D341Med (cell line): ENCODE measurements at places on chromosomes 4 and X.

- no peak for DNase-seq
Measured at GRCh38 chr4:140706276-140706625, 49.9 kb downstream of the TBC1D9 start.

DNA sequence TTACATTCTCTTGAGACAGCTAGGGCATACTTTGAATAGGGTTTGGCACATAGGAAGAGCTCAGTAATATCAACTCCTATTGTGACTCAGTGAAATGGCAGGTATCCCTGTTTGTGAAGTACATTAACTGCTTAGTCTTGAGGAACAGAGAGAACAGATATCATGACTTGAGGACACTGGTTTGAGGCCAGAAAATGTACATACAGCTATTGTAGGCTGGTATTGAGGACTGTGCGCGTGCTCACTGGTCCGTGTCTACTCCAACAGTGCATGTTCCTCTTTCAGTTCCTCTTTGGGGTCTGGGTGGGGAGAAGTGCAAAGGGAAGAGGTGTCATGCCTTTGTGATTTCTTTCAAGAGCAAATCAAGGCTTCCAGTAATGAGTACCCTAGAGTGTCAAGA lies 34.6 kb upstream of the TBC1D9 start:
- DNase-seq = no peak

DNA sequence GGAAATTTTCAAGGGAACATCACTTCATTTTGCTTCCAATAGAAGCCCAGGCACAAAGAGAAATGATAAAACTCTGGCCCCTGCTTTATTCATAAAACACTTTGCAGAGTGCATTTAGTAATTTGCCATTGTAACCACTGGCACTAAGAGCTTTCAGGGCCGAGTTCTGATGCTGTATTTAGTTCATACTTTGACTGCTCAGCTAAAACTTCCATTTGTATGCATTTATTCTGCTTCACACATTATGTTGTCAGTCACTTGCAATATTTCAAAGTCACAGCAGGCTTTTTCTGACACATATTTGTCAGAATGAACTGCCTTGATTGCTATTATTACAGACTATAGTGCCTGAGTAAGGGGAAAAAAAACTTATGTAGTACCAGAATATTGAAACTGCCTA lies 174.3 kb upstream of the ATOH1 start:
- DNase-seq = no peak

DNA sequence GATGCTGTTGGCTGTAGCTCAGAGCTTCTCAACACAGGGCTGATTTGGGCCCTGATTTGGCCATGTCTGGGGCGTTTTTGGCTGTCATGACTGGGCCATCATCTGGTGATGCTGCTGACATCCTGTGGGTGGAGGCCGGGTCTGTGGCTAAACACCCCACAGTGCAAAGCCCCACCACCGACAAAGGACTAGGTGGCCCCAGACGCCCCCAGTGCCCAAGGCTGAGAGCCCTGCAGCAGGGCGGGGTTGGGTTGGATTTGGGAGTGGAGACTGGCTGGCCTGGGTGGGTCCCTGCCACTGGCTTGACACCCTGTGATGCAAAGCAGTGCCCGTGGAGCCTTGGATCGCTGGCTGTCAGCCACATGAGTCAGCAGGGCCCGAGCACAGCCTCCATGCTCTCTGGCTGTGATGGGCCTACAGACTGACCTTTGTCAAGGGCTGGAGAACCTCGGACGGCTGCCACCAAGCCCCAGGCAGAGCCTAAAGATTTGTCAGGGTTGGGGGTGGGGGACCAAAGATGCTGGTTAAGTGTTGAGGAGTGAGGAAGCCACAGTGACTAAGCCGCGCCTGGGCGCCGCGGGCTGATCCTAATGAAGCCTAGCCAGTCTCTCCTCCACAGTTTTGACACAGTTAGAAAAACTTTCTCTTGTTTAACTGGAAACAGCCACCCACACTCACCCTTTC lies 28.3 kb downstream of the CYTL1 start:
- DNase-seq = no peak

DNA sequence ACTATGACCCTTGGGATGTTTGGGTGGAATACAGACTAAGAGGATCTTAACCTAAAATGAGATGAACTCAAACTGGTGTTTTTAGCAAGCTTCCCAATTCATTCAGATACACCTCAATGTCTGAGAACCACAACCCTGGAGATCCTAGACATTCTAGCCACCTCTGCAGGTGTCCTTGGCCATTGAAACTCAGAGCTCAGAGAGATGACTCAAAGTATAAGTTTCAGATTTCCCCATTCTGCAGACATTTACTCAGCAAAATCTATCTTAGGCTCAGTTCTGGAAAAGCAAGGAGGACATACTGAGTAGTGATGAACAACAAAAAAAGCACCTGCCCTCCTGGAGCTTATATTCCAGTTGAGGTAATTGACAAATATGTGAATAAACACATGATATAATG lies 47.8 kb downstream of the COMMD8 start:
- DNase-seq = no peak

DNA sequence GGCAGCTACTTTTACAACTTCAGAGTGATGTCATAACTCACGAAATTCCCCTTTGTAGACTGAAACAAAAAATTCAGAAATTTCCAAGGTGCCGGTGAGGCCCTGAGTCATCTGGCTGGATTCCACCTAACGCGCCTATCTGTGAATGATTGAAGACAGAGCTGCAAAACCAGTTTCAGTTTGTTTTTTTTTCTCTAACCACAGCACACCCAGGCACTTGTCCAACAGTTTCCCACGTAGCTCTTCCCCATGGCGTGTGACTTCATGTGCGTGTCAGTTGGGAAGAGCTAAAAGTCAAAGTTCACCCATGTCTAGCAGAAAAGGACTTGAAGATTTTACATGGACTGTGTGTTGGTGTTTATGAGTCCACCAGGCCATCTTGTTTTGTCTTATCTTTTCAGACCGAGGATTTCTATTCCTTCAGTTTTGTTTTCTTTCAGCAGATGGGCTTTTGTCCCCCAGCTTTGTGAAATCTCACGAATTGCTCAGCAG lies 16.4 kb downstream of the TCEANC start:
- DNase-seq = no peak

DNA sequence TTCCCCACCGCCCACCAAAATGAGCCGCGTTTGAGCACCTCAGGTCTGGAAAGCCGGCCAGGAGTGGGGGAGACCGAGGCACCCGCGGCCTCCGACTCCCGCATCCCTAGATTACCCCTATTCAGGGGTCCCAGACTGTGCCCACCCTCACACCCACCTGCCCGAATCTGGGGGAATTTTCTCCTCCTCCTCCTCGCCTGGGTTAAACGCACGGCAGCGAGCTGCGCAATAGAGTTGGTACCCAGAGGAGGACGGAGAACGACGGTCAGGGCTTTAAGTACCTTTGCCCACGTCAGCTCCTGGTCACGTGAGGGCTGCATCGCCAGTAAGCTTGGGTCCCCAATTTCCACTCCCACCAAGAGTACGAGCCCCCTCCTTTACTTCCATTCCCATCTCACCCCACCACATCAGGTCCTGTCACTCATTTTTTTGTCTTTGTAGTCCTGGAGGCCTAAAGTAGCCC lies at the start of gene ARMCX2:
Gene ARMCX2 (minus strand): TSS at position 250 of the 463 bp plus-strand sequence. CDS start 2,262 bp downstream, outside the sequence.
- no peak for DNase-seq

- no peak for DNase-seq
Measured at GRCh38 chrX:135509885-135510284, 10.6 kb upstream of the INTS6L start.

DNA sequence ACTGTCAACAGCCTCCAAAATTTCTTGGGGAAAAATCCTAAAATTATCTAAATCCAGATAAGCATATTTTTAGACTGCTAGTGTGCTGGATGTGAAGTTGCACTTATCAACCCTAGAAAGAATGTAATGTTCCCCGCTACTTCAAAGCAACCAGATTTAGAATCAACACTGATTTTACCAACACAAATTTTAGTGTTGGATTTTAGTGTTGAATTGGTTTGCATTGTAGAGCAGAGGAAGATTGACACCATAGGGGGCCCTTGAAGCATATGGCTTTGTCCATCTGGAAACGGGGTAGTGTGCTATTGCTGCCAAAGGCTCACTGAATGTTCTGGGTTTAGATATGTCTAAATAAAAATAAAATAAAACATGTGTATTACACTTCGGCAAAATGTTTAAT lies 126.3 kb upstream of the EMCN start:
- DNase-seq = no peak

- DNase-seq = no peak
Measured at GRCh38 chrX:6985537-6985936, 162.0 kb upstream of the STS start.

DNA sequence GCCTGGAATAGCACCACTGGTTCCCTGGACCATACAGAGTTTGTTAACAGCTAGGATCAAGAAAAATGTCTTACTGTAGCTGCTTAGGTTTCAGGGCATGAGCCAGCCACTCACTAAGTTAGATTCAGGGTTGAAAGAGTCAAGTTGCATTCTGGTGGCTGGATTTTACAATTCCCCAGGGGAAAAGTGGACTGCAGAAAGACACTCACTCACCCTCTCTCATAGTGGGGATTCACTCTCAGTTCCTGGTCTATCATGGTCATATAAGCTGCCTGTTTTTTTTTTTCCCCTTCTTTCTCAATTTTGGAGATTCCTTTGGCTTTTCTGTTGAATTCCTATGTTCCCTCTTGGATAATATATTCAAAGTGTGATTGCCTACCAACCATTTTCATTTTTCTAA lies 744.2 kb upstream of the GRIA3 start:
- no peak for DNase-seq

DNA sequence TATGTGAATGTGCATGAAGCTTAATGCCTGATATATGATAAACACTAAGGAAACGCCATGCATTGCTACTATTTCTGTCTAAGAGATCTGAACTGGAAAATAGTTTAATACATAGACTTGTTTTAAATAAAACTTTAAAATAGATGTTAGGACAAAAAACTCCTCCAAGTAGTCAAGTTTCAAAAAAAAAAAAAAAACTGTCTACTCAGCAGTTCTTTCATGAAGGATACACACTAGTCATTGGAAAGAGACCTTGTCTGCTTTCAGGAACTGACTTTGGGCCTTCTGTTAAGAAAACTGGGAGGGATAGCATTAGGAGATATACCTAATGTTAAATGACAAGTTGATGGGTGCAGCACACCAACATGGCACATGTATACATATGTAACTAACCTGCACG lies 138.4 kb downstream of the ANTXR2 start:
- DNase-seq = no peak

DNA sequence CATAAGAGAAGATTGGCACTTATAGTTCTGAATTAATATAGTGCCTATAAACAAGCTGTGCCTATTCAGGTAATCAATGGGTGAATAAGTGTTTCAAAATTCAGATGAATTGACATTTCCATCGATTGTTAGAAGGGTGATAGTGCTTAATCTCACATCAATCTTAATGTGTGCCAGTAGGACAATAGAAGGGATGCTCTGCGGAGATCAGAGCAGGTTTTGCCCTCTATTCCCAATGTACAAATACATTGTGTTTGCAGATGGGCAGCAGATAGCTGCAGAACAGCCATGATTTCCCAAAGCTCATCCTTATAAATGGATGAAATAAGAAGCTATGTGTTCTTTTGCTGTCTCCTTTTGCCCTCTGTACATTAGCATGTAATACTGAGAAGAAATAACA lies 7.2 kb downstream of the MAB21L2 start:
- no peak for DNase-seq

DNA sequence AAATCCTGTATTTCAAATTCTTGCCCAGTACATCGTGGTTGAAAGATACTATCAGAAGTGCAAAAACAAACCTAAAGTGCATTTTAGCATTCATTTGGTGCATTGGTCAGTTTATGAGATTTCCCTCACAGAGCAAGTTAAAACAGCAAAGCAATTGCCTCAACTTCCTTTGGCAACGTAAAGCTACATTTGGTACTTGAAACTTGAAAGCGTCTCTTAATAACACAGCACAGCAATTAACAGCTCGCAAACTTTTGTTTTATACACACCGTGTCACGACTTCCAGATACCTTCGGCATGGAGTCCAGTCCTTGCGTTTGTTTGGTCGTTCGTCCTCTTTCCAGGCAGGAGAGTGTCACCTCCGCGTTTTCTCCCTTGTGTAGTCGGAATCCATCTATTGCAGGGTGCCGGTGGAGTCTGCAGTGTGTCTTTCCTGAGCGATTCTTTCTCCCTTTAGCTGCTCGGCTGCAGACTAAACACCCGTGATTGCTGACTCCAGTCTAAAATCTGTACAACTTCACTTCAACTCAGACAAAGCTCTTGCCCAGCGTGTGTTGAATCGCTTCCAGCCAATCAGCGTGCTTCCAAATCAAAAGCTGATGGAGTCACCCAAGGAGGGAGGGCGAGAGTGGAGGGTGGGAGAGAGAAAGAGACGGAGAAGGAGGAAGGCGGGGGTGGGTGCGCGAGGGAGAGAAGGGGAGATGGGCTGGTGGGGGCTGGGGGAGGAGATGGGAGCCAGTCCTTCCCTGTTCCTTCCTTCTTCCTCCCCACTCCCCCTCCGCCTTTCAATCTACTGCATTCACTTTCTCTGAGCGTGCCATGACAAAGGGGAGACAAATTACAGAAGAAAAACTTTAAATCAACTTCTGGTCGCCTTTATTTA lies at the start of gene PCDH18:
Gene PCDH18 (minus strand): TSS at position 509 of the 883 bp plus-strand sequence. CDS start 406 bp downstream, at position 103.
- no peak for DNase-seq

- DNase-seq = no peak
Measured at GRCh38 chr4:3124070-3124767, 49.7 kb downstream of the HTT start.
